Esophagus squamous epithelium (tissue), 5 donors: ENCODE measurements at places on chromosomes 6 and 20.

- no peak for DNase-seq
These were observed 12.2 kb downstream of the TOP1 start for GRCh38 chr20:41040855-41041254.

GRCh38 chr20:20736303-20736702, 23.9 kb upstream of the RALGAPA2 start:
- no peak for DNase-seq

DNA sequence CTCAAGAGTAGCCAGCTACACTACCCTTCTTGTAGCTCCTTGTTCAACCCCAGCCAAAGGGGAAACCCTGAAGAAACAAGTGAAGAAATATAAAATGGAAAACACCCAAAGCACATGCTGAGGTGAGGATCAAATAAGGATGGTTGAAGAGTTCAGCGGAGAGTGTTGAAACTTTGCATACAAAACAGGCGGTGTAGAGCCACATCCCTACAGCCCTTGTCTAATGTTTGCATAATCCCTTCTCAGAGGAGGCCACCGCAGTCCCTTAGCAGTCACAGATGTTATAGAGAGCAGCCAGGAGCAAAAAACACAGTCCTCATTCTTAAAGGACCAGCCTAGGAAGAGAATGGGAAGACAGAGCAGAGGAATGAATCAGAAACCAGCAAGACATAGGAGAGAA, 350.7 kb upstream of the SASH1 start:
- no peak for DNase-seq

DNA sequence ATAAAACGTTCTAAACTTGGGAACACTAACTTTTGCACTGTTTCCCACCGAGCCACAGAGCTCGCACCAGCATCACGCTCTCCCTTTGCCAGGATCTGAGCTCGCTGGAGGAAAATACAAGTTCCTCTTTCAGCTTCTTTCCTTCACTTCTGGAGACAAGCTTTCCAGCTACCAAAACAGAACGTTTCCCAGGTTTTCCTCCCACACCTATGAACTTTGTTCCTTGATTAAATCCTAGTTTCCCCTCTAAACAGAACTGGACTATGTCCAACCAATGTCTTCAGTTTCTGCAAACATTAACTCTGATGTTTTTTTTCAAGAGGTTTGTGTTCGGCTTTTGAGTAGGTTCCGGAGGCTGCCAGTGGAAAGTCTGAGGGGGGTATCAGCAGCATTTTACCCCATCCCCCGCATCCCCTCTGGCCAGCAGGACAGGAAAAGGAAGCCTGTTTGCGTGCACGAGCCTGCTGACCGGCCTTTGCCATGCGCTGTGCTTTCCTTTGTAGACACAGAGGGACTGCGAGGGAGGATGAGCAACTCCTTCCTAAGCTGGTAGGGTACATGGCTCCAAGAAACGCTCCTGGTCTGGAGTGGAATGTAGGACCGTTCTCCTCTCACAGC, 135.5 kb downstream of the LY86 start:
- no peak for DNase-seq

DNA sequence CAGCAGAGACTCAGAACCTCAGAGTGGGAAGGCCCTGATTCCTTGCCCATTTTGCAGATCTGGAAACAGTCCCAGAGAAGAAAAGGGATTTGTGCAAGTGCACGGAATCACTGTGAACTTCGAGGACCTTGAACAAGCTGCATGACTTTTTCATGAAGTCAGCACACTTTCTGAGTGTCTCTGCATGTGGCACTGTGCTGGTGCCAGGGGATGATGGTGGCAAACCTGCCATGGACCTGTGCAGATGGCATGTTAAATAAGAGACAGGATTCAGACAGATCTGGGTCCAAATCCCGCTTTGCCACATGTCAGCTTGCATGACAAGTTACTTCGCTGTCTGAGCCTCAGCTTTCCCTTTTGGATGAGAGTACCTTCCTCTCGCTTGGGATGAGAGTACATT, 26.8 kb downstream of the ZNF831 start:
- DNase-seq = no peak

DNA sequence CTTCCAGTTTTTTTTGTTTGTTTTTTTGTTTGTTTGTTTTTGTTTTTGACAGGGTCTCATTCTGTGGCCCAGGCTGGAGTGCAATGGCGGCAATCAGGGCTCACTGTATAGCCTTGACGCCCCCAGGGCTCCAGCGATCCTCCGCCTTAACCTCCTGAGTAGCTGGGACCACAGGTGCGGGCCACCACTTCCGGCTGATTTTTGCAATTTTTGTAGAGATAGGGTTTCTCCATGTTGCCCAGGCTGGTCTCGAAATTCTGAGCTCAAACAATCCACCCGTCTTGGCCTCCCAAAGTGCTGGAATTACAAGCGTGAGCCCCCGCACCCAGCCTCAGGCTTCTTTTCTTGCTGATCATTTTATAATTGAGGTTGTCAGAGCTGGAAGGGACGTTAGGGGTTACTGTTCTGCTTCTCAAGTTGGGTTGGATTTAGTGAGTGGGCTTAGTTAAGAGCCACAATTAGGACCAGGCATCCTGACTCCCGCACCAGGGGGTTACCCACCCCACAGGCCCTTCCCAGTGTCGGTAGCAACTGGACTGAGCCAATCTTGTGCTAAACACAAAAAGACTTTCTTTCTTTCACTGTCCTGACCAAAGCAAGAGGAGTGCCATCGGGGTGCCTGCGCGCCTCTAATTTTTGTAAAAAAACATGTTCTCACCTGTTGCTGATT, 13.1 kb upstream of the ZSCAN9 start:
- DNase-seq = no peak

GRCh38 chr6:159431750-159432149, 261.3 kb downstream of the SOD2 start:
- no peak for DNase-seq

- DNase-seq = no peak
These were observed 47.6 kb upstream of the ADGRF4 start for GRCh38 chr6:47650553-47651432.
